ENCODE measurements at places on chromosomes 5 and 9. TPM values are rescaled to one million over a fixed set of nuclear protein-coding genes. Genes with fewer than 3 reads are reported as not detected.

The PPP3R2 gene
- 0.07 TPM for total RNA-seq

The PTGS1 gene
- 20.6 TPM for total RNA-seq

DNA sequence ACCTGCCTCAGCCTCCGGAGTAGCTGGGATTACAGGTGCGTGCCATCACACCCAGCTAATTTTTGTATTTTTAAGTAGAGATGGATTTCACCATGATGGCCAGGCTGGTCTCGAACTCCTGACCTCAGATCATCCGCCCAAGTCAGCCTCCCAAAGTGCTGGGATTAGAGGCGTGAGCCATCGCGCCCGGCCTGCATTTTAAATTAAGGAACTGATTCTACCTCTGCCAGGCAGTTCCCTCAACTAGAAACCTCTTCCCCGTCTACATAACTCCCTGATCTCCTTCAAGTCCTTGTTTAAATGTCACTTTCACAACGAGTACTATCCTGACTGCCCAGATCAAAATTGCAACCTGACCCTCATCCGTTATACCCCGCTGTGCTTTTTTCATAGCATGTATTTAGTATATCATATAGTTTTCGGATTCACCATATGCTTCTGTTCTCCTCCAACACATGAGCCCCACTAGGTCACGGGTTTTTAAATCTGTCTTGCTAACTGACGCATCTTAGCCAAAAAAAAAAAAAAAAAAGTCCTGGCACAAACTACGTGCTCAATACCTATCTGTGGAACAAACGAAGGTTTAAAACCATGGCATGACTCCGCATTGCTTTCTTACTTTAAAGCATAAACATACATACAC, 858 bp upstream of the SOWAHA start:
- no peak for DNase-seq

DNA sequence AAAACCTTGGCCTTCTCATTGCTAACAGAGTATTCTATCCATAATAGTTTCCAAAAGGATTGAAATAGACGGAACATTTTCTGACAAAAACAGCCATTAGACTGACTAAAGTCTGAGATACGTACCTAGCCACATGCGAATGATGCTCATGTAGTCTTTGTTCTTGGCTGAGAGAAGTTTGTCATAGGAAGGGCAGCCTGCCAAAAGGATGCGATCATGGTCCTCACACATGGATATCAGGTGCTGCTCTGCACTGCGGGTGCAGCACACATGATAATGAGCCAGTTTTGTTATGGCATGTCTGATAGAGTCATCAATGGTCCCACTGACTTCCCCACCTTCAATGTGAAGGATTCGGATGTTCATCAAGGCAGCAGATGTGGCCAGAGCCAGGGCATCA, 12.3 kb downstream of the GNE start:
- no peak for DNase-seq

DNA sequence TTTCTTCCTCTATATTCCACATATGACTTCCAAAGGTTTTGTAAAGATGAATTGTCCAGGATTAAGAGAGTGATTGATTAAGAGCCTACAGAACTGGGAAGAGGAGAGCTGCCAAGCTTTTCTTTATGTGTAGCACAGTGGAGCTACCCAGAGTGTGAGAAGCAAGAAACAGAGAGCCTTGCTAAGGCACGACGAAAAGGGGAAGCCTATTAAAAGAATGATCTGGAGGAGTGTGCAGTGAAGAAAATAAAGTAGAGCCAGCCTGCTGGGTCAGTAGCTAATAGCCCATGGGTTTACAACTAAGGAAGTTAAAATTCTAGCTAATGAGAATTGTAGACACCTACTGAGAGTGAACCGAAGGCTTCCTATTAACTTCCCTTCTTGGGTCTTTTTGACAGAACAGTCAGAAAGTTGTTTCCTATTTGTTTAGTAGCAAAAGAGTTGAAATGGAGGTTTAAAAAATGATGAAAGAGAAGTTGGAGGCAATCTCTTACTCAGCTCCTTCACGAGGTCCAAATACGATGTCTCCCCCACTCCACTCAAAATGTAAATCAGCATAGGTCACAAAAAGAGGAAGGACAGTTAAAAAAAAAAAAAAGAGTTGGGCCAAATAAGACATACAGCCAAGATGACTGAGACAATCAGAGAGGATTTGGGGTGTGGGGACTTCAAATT, 957 bp upstream of the PRR16 start:
- DNase-seq = no peak

GRCh38 chr9:2321523-2322148, 300.0 kb upstream of the VLDLR start:
- no peak for DNase-seq

DNA sequence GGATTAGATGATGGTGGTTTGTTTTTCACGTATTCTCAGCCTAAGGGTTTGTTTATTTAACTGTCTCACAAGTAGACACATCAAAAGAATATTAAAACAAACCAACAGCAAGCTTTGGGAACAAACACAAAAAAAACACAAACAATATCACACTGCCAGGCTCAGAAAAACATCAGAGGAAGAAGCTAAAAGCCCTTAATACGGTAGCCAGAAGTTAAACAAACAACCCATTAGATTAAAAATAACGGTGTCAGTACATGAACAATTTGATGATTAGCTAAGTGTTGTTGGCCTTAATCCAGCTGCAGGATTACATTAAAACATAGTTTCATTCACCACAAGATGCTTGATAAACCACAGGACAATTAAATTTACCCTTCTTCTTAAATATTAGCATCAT, 15.9 kb upstream of the DMRT2 start:
- no peak for DNase-seq

- no peak for DNase-seq
Observed at GRCh38 chr5:55072666-55073065, 29.8 kb upstream of the GZMA start.
